Metanephros (tissue), 2 donors: ENCODE measurements at places on chromosomes 1 and 21. TPM values are rescaled to one million over a fixed set of nuclear protein-coding genes. Genes with fewer than 3 reads are reported as not detected.

The GBP5 gene
- total RNA-seq = 0.53 TPM

The TMED5 gene
- total RNA-seq = 75.0 TPM

The WNT9A gene
- total RNA-seq = 2.0 TPM

The CAMK2N1 gene
- total RNA-seq = 24.1 TPM

The MAP3K21 gene
- total RNA-seq = 21.0 TPM

The ST6GALNAC5 gene
- 17.3 TPM for total RNA-seq

The ACTL8 gene
- total RNA-seq = not detected

The ARPC5 gene
- total RNA-seq = 129 TPM

The RAB42 gene
- total RNA-seq = 3.0 TPM

The LAPTM5 gene
- 24.5 TPM for total RNA-seq

The NR1I3 gene
- 0.23 TPM for total RNA-seq

The OLIG2 gene
- 0.06 TPM for total RNA-seq

The PLA2G2E gene
- not detected for total RNA-seq

The CFAP107 gene
- 0.12 TPM for total RNA-seq

The SRP9 gene
- total RNA-seq = 221 TPM

The SUSD4 gene
- total RNA-seq = 17.2 TPM

The GPR3 gene
- 0.35 TPM for total RNA-seq

The OR2M3 gene
- total RNA-seq = not detected

The OLFML2B gene
- 11.5 TPM for total RNA-seq

The CATSPER4 gene
- total RNA-seq = not detected

The FAM72D gene
- 1.1 TPM for total RNA-seq

The TNFRSF25 gene
- 19.4 TPM for total RNA-seq

The BCAR3 gene
- 21.5 TPM for total RNA-seq

The AJAP1 gene
- total RNA-seq = 4.0 TPM
